NCI-H1092 (cell line): ENCODE measurements at places on chromosomes 1 and 21.

DNA sequence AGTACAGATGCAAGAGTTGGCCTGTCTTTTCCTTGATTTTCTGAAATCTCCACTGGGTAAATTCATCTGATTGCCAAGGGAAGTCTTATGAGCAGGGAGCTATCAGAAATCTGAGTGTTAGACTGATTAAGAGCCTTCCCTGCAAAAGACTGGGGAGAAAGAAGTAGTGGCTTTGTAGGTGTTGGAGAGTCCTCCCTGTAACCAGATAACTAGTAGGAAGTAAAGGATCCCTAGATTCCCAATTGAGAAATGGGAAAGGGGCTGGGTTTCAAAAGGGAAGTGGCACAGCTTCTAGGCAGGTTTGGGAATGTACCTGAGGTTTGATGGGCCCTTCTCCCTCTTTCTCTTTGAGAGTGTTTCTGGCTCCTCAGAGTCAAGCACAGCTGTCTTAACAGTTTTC, 2.1 kb downstream of the TLCD4 start:
- no peak for DNase-seq

- no peak for DNase-seq
Measured at GRCh38 chr1:92519043-92519442, 32.3 kb upstream of the GFI1 start.

GRCh38 chr1:55718758-55719671, 503.9 kb upstream of the USP24 start:
- no peak for DNase-seq

GRCh38 chr1:167249702-167250101, 29.0 kb downstream of the POU2F1 start:
- no peak for DNase-seq

DNA sequence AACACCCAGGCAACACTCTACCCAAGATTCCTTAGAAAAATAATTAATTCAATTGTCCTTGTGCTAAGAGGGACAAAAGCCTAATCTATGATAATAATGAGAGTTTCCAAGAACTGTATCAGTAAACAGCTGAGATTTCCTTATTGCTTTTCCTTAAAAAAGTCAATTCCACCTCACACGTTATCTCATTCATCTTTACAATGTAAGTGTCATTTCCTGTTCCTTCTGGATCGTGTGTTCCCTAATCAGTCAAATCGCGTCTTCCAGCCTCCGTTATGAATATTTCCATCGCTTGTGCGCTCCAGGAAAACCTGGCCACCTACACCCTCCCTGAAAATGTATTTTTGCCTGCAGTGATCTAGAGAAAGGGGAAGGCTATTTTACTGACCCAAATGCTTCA, 23.9 kb upstream of the CLDN17 start:
- DNase-seq: no peak

DNA sequence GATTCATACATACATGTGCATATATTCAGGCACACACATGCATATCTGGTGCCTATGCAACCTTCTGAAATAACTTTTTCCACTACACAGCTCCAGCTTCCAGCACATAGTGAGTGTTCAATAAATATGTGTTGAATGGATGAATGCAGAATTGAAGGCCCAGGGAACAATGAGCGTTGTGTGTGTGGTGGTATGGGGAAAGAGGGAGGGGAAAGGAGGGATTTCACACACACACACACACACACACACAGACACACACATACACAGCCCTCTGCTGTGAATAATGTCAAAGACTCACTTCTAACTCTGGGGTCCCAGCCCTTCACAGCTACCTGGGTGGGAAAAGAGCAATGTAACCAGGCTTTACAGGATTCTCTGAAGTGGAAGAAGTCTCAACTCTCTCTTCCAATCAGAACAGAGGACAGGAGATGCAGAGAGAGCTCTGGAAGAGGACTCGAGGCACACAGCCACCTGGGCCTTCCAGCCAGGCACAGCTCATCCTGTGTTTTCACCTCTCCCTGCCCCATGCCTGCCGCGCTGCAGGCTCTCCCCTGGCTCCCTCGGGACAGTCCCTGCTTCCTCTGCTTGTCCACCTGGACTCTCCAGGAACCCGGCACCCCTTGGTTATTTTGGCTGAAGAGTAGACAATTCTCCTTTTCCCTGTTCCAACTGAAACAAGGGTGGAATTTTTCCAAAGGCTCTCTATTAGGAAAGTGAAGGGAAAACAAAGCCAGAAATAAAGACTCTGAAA, 5.4 kb upstream of the IGSF8 start:
- DNase-seq: no peak

- DNase-seq: no peak
Measured at GRCh38 chr21:36100971-36101641, 31.3 kb downstream of the CBR1 start.

GRCh38 chr1:163211667-163212066, 9.0 kb upstream of the RGS5 start:
- DNase-seq: no peak

GRCh38 chr1:232722626-232723025, 82.6 kb upstream of the MAP10 start:
- DNase-seq: no peak

GRCh38 chr1:102420034-102420433, 423.3 kb upstream of the OLFM3 start:
- no peak for DNase-seq

DNA sequence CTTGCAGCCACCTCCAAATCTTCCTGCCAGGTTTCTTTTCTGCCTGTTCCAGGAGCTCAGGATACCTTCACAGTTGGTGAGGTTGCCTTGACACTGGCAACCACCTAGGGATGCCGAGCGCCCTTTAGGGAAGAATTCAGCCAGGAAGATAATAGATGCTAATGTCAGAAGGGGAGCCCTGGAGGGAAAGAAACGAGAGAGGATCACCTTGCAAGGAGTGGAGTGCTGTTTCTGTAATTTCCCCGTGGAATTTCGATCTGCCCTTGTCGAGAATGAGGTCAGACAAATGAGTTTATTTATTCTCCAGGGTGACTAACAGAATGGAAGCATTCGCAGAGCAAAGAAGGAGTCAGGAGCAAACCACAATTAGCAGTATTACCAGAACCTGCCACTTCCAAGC, 315.8 kb upstream of the KAZN start:
- DNase-seq: no peak

DNA sequence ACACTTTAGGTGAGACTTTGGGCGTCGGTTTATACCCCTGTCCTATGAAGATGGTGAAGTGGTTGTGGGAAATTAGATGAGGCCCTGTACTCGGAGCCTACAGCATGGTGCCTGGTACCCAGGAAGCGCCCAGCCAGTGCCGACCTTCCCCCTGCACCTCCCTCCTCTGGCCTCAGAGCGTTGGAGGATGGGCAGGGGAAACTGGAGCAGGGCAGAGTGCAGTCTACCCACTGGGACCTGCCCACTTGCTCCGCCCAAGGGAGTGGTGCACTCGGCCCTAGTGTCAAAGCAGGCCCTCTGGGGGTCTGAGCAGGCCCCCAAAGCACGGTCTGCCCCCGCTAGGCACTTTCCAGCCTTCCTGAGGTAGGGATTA, 13.0 kb upstream of the TTC22 start:
- DNase-seq: no peak

GRCh38 chr1:172700556-172700955, 41.7 kb downstream of the FASLG start:
- DNase-seq: no peak

GRCh38 chr1:161486806-161487741, 18.2 kb upstream of the FCGR2A start:
- DNase-seq: peak; percentile 62

DNA sequence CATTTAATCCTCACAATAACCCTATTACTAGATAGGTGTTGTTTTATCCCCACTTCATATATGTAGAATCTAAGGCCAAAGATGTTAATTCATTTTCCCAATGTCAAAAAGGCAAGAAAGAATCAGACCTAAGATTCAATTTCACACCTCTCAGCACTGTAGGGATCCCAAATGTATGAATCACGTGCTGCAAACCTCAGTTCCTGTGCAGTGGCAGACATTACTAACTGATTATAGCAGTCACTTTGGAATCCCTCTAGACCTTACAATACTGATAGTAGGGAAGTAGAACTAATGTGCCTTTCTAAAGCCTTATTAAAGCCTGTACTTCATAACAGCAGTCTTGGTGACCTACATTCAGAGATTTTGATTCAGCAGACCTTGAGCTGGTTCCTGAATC, 2.3 kb downstream of the C1orf87 start:
- no peak for DNase-seq

- DNase-seq: no peak
Measured at GRCh38 chr1:230778916-230779590, 31.9 kb downstream of the CAPN9 start.

DNA sequence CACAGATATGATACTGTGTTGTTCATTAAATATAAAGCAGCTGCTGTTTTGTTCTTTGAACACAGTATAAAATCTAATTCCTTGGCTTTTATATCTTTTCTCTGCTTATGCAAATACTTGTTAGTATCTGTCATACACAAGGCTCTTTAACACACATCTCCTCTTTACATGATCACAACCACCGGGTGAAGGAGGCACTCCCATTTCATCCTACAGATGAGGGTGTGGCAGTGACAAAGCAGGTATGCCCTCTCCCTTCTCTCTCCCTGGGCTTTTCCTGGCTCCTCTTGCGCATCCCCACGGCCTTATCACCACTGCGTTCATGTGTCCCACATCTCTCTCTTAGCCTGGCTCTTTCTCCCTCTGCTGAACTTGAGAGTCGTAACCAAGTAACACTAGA, 38.2 kb downstream of the JUN start:
- no peak for DNase-seq

GRCh38 chr1:3350506-3351261, 103.8 kb upstream of the ARHGEF16 start:
- no peak for DNase-seq
